ENCODE measurements at places on chromosomes 6 and 20.

DNA sequence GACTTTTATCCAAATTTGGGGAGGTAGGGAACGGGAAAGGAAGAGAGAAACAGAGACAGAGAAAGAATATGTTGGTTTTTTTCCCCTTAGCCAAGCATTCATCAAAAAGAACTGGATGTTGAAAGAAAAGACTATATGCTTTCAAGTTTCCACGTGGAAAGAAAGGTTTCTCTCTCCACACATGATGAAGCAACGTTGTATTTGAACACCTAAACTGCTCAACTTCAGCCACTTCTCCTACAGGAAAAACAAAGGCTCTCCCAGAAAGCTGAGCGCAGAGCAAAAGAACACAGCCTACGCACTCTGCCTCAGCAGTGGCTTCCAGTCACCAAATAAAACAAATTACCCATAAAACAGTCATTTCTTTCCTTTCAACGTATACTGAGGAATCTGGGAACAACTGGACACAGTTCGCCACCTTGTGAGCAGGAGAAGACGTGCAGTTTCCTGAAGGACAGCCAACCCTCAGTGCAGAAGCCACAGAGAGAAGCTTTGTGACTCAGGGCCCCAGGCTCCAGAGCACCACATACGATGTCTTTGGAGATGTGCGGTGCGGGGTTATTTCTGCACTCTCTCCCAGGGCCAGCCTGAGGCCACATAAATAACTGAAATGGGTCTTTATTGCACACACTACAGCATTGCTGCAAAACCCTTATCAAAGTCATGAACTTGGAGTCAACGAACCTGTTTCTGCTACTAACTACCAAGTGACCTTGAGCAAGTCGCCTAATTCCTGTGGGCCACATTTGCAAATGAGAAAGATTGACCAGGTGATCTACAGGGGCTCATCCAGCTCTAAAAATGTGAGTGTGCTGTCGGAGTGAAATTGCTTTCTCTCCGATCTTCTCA lies 10.1 kb downstream of the IL17F start:
- DNase-seq, result no peak

DNA sequence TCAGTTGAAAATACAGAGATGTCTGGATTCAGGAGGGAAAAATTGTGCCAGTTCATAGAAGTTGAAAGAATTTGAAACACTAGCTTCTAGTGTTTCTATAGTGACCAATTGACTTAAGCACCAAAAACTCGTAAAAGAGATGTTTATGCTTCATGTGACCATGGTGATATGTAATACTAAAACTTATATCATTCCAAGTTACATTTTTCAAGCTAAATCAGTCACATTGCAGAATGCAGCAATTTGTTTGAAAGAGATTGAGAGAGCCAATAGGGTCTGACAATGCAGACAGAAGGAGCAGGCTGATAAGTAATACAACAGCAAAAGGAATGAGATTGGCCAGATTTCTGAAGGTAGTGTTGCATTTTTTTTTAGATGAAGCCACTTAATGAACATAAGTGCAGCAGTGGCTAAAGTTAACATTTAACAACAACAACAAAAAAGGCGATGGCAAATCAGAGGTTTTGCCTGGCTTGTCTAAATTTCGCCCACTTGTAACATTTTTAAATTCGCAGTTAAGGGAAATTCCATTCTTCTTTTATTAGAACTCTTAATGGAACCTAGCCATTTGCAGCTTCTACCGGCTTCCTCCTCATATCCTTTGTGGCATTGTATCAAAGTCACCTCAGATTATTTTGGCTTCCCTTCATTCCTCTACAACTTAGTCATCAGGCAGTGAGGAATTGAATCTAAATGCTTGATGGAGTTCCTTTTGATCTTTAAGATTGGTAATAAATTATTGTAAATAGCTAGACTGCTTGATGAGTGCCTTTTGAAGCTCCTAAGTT lies 484.0 kb upstream of the SOX4 start:
- no peak for DNase-seq

GRCh38 chr6:78513856-78514255 lies 353.5 kb upstream of the IRAK1BP1 start:
- no peak for DNase-seq

DNA sequence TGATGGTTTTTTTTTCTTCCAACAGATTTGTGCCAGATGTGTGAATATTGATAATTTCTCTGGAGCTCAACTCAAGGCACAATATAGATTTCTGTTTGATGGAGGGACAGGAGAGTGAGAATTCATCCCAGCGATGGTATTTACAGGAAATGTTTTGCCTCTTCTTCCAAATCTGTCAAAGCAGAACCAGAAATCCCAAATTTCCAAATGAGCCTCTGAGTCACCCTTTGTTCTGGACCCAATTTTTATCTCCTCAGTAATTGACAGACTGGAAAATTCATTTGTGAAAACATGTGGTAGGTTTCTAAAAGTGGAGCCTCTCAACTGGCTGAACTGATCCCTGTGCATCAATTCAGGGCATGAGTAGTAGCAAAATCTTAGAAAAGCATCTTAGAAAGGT lies 223.2 kb upstream of the TSHZ2 start:
- DNase-seq, result no peak

DNA sequence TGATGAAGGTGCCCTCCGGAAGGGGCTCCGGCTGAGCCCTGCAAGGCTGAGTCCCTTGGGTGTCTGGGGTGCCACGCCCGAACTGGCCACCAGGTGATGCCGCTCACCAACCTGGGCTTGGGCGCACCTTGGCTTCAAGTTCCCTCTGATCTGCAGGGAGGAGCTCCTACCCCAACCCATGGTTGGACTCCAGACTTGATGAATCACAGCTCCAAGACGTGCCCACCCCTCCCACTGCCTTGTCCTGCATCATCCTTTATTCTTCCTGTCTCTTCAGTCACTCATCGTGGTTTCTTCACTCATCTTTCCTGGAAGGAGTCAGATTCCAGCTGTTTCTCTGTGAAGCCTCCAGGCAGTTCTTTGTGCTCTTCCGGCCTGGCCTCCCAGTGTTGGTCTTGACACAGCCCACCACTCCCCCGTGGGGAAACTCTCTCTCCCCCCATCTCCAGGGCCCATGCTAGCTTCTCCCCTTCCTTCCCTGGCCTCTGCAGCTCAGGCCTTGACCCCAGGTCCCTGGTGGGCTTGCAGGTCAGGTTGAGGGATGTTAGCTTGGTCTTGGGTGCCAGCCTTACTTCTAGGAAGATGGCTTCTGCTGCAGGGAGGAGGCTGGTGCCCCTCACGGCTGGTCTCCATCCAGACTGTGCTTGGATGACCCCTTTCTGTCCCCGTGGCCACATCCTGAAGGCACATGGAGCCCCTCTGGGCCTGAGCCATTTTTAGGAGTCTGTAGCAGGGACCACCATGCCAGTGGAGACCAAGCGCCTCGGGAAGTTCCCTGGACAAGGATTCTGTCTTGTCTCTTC lies 2.6 kb upstream of the ZBP1 start:
- peak; percentile 63 for DNase-seq

DNA sequence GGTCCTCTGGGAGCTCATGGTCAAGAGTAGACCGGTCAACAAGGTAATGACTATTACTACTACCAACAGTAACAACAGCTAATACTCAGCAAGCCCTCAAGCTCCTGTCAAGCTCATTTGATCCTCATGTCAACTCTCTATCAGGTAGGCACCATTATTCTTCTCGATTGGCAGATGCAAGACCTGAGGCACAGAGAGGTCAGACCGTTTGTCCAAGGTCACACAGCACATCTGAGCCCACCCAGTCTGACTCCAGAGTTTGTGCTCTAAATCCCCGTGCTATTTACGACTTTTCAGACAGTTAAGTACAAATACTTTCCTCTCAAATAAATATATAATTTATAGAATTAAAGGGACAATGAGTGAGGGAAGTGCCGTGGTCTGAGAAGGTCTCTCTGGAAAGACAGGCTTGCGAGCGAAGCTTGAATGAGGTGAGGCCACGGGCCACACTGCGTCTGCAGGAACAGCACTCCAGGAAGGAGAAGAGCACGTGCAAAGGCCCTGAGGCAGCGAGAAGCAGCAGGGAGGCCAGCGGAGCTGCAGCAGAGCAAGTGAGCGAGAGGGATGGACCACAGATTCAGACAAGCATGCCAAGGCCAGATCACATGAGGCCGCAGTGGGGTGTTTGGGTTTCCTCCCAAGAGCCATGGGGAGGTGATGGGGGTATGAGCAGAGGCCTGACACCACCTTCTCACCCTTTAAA lies 117.3 kb downstream of the PREX1 start:
- no peak for DNase-seq

DNA sequence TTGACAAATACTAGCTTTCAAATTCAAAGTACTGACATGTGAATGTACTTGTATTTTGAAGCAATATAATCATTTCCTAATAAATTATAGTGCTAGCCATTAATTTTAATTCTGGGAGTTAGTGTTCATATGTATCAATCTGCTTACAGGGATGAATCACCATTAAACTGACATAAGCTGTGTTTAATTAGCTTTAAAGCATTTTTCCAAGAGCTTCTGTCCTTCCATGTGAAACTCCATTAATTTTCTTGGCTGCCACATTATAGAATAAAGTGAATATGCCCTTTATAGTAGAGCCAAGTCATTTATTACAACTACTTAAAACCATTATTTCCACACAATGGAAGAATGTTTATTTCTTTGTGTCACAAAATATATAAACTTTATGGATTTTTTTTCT lies 150.8 kb downstream of the COL21A1 start:
- no peak for DNase-seq

DNA sequence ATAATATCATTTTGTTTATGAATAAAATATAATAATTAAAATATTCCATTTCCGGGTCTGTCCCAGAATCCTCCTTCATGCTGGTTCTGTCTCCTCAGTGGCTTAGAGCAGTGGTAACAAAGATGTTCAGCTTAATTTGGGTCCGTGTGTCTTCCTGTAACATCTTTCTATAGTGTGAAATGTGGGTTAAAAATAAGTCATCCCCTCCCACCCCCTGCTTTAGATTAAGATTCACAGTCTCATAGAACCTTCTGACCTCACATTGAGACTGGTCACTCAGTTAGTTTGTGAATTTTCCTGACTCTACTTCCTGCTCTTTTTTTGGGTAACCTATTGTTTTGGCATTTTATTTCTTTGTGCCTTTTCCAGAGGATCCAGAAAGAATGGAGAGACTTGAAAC lies 55.2 kb downstream of the SLX4IP start:
- no peak for DNase-seq

DNA sequence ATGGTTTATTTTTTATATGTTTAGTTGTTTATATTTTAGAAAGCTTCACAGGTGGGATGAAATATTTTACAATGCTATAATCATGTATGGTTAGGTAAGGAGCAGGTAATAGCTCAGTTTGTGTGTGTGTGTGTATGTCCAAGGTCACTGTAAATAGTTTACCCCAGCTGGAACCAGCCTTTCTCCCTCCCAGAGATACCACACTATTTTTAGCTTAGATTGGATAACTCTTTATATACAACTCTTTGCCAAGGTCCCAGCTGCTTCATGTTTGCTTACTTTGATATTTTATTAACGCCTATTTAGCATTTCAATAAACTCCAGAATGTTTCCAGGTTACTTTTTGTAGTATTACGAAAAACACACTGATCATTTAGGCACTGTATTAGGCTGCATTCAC lies 1.8 kb upstream of the PEX7 start:
- no peak for DNase-seq

- DNase-seq, result no peak
These were observed 102.6 kb downstream of the ATP9A start for GRCh38 chr20:51665543-51666118.

GRCh38 chr6:87975561-87975960 lies 72.1 kb upstream of the SPACA1 start:
- DNase-seq, result no peak

DNA sequence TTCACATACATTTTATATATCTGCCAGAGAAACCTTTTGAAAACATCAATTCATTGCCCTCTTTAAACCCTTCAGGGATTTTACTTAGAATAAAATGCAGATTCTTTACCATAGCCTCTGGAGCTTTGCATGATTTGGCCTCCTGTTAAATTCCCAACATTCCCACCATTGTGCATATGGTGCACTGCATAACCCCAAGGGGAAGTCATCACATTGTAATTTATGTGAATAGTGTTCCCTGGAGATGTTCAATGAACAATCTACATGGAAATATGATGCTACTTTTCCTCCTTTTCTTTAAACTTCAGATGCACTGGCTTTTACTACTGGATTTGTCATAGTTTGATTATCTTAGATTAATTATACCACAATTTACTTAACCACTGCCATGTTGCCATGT lies 94.7 kb downstream of the PHF3 start:
- no peak for DNase-seq

DNA sequence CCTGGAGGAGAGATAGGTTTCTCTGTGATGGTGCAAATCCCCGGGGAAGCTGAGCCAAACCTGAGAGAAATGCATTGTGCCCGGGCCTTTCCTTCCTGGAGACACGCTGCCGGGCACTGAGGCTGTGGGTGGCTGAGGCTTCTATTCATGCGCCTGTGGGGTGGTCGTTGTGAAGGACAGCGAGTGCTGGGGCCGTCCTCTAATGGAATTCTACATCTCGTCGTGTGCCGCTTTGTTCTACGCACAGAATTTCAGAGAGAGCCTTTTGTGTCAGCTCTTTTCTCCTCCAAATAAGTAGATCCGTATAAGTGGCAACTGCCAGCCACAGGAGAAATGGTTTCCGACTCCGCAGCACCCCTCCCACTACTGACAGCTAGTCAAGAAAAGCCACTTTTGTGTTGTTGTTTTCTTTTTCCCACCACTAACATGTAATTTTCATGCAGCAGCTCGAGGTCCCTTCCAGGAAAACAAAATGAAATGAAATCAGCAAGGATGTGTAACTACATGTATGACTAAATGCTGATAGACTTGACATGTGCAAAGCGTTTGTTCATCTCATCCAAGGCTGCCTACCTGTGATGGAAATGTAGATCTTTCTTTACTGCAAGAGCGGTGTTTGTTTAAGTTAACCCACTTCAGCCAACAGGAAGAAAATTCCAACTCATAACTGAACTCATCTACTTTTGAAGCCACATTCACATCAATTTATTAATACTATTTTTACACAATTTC lies 26.4 kb upstream of the PXDC1 start:
- no peak for DNase-seq

GRCh38 chr6:41545247-41545702 lies 906 bp upstream of the FOXP4 start:
- no peak for DNase-seq

- no peak for DNase-seq
These were observed 175.0 kb downstream of the CARMIL1 start for GRCh38 chr6:25454136-25454535.

DNA sequence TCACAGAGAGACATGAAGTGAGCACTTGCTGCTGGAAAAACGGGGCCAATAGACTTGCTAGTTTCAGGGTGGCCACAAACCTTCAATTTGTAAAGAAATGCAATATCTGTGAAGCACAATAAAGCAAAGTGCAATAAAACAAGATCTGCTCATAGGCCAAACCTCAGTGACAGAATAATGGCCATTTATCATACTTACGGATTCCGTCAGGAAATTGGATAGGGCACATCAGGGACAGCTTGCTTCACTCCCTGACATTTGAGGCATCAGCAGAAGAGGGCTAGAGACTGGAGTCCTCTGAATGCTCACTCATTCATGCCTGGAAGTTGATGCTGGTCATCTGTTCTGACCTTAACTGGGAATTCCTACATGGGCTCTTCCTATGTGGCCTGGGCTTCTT lies 165.5 kb upstream of the OPRM1 start:
- no peak for DNase-seq
